GM12864 (cell line): ENCODE measurements at places on chromosomes 12 and 14.

GRCh38 chr12:47067771-47068431 is 11.5 kb upstream of the PCED1B start:
- DNase-seq, result no peak

DNA sequence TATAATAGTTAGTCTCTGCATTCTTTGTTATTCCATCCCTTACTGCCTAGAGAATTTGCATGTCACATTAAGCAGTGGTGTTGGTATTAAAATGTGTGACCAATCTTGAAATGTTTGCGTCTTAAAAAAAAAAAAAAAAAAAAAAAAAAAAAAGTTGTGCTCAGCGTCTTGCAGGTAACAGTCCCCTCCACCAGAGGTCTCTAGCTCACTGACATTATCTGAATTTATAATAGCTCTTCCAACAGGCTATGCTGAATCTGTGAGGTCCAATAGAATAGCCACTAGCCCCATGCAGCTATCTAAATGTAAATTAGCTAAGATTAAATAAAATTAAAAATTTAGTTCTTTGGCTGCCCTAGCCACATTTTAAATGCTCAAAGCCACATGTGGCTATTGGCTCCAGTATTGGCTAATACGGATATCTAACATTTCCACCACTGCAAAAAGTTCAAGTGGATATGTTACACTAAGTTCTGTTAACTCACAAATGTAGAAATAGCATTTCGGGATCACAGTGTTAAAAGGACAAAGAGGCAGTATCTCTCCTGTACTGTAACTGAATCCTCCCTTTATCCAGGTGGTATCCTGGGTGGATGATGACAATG is 28.7 kb downstream of the NKX2-8 start:
- peak; percentile 7 for DNase-seq

DNA sequence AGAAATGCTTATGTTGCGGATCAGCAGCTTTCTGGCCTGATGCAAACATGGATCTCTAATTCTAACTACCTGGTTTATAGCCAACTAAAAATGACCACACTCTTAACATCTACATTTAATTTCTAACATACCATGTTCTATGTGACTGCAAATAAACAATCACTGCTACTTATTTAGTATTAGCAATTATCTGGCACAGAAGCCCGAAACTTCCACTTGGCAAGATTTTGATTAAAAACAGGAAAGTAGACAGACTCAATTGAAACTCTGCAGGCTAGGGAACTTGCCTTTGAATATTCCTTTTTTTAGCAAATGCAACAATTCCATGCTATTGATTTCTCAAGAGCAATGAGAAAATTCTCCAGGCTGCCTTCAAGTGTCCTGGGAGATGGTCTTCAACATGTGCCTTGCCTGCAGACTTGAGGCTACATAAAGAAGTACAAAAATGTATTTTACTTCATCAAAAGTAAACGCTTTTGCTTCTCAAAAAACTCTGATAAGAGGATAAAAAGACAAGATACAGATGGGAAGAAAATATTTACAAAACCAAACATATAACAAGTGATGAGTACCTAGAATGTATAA is 9.1 kb upstream of the TMCC3 start:
- DNase-seq, result no peak

DNA sequence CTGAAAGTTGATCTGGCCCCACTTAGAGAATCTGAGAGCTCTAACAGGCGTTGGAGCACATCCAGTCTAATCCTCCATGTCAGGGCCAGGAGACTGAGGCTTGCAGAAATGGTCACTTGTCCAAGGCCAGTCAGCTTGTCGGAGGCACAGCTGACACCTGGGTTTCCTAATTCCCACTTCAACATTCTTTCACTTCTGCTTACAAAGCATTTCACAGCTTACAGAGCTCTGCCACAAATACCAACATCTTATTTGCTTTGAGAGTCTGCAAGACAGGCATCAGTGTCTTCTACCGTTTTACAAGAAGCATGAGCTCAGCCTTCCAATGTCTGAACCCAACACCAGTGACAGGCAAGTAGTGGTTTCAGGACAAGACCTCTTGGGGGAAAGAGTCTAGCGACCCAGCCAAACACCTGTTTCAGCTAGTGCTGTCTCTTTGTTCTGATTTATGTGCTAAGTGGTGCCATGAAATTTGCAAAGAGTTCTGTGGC is 31.8 kb downstream of the ISCA2 start:
- peak; percentile 10 for DNase-seq

DNA sequence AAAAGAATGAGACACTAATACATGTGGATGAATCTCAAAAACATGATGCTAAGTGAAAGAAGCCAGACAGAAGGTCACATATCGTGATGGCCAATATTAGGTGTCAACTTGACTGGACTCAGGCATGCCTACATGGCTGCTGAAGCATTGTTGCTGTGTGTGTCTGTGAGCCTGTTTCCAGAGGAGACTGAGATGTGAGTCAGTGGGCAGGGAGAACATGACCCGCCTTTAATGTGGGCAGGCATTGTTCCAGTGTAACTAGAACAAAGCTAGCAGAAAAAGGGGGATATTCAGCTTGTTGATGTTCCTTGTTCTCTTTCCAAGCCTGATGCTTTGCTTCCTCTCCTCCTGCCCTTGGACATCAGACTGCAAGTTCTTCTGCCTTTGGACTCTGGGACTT is 47.6 kb downstream of the DCAF5 start:
- no peak for DNase-seq

DNA sequence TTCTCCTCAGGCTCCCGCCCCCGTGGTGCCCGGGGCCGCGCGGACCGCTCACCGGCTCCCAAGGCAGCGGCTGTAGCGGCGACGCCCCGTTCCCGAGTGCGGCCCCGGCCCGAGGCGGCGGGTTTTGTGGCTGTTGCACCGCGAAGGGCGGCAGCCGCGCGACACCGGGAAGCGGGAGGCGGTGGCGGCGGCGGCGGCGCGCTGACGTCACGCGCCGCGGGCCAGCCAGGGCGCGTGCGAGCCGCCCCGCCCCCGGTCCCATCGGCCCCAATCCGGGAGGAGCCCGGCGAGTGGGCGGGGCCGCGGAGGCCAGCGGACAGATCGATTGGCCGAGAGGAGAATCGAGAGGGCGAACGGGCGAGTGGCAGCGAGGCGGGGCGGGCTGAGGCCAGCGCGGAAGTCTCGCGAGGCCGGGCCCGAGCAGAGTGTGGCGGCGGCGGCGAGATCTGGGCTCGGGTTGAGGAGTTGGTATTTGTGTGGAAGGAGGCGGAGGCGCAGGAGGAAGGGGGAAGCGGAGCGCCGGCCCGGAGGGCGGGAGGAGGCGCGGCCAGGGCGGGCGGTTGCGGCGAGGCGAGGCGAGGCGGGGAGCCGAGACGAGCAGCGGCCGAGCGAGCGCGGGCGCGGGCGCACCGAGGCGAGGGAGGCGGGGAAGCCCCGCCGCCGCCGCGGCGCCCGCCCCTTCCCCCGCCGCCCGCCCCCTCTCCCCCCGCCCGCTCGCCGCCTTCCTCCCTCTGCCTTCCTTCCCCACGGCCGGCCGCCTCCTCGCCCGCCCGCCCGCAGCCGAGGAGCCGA is at the start of gene YY1:
Gene YY1, plus strand, starts transcription at position 726 of the 792 bp plus-strand sequence. CDS start 101 bp downstream, outside the sequence.
- peak; percentile 86 for DNase-seq

- DNase-seq, result no peak
Observed at GRCh38 chr14:80387563-80387981, 176.3 kb upstream of the DIO2 start.
